ENCODE measurements at places on chromosomes 6 and 20.

DNA sequence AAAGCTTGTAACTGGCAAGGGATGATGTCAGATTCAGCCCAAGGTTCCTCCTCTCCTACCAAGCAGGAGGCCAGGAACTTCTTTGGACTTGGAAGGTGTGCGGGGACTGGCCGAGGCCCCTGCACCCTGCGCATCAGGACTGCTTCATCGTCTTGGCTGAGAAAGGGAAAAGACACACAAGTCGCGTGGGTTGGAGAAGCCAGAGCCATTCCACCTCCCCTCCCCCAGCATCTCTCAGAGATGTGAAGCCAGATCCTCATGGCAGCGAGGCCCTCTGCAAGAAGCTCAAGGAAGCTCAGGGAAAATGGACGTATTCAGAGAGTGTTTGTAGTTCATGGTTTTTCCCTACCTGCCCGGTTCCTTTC is 14.4 kb downstream of the TNFAIP3 start:
- DNase-seq = no peak

- DNase-seq = no peak
These were observed 671 bp downstream of the TAPBP start for GRCh38 chr6:33313105-33313708.

GRCh38 chr6:47306887-47307286 is 2.8 kb downstream of the TNFRSF21 start:
- no peak for DNase-seq

DNA sequence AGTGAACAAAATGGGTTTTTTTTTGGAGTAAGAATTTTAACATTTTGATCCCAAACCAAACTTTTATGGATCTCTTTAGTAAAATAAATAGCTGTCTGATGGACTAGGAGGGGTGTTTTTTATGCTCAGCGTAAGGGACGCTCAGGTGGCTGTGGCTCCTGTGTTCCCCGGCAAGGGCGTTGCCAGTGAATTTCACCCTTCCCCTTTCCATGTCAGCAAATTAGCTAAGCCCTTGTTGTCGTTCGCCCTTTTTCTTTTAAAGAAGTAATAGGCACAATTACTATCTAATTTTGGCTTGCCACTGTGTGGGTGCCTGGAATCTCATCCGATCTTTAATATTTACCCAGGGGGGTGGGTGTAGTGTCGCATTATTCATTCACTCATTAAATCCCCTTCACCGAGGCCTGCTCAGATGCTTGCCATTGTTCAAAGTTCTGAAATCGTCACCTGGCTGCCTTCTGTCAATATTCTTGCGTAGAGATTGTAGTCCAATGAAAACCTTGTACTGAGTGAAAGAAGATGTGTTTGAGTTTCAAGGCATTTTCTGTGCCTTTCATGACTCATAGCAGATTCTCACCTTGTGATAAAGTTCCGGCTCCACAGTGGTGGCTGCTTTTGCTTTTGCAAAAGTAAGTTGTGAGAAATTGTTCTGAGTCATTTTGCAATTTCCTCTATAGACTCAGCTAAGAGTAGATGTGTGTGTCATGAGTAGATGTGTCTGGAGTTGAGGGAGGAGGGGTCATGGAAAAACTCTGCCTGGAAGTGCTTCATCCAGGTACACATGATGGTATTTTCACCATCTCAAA is 40.0 kb upstream of the CLDN20 start:
- no peak for DNase-seq

GRCh38 chr20:55067158-55067825 is 591.9 kb downstream of the DOK5 start:
- no peak for DNase-seq

GRCh38 chr6:158290659-158291058 is 21.6 kb upstream of the TULP4 start:
- peak; percentile 21 for DNase-seq

GRCh38 chr6:36445621-36446020 is 2.8 kb downstream of the KCTD20 start:
- DNase-seq = no peak

DNA sequence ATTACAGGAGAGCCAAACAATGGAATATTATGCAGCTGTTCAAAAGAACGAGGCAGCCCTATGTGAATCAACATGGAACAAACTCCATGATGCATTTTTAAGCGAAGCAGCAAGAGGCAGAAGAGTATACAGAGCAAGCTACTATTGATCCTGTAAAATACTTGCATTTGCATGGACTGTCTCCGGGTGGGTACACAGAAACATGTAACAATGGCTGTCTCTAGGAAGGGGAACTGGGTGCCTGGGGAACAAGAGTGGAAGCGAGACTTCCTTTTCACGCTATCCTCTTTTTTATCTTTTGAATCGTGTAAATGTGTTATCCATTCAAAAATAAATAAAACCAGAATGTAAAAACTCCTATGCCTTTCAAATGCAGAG is 93.3 kb upstream of the SIRPA start:
- no peak for DNase-seq

DNA sequence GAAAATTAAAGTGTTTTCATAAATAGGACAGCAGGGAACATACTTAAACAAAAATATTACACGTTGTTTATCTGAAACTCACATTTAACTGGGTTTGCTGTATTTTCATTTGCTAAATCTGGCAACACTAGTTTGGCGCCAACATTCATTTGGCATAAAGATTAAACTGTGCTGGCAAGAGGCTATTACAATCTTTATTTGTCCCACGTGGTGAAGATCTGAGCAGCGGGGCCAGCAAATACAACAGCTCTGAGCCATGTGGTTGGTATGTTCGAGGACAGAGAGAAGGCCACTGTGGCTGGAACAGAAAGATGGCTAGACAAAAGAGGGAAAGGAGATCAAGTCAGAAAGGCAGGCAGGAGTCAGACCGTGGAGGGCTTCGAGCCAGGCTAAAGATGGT is 234.2 kb downstream of the ZNF217 start:
- DNase-seq = no peak

GRCh38 chr20:15556869-15557268 is 1016.4 kb downstream of the KIF16B start:
- no peak for DNase-seq

GRCh38 chr6:99364026-99364425 is 14.6 kb upstream of the FAXC start:
- DNase-seq = no peak

- no peak for DNase-seq
These were observed 34.2 kb upstream of the B4GALT5 start for GRCh38 chr20:49747707-49748524.
